Hematopoietic multipotent progenitor cell treated with erythropoietin and hydrocortisone succinate and interleukin-3 and kit ligand, for 6 days (in vitro differentiated cells): ENCODE measurements at places on chromosomes 3 and 15.

GRCh38 chr3:140273542-140274195 lies 338.7 kb downstream of the CLSTN2 start:
- no peak for DNase-seq

- DNase-seq: no peak
These were observed 77.0 kb downstream of the KLF13 start for GRCh38 chr15:31403606-31404005.

DNA sequence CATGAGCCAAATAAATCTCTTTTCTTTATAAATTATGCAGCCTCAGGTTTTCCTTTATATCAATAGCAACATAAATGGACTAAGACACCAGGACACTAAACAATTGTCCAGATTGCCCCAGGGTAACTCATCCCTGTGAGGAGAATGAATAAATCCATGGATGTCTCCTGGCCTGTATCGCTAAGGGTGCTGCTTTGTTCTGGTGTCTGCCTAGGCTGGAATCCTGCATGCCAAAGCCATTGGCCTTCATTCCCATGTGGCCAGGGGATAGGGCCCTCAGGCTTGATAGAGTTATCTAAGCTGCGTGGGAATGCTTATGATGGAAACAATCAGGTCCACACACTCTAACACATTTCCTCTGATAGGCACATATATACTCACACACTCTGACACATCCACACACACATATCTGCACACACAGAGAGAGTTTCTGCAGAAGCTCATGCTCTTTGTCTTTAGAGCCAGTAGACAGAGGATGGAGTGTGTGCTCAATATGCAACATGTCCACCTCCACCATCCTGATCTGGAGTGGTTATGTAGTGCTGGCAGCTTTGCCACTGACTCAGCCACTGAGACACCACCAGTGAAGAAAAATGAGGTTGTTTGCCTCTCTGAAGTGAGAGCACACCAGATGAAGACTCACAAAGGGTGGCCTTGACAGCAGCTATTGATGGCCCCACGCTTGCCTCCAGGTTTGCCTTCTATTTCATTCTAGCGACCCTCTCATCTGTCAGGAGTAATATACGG lies 24.0 kb upstream of the DGKG start:
- DNase-seq: no peak

DNA sequence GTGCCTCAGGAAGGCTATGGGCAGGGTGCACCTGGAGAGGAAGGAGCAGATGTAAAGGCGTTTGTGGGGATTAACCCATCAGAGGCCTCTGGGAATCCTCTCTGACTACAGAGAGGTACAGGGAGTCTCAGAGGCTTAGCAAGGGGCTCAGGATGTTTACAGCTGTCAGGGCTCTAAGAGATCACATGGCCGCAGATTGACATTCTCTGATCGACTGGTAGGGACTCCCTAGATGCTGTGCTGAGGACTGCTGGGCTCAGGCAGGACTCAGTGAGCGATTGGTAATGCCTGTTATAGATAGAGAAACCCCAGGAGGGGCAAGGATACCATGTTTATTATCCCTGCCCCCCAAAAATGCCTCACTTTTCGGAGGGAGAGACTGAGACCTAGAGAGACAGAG lies 103.5 kb downstream of the CORO2B start:
- no peak for DNase-seq

DNA sequence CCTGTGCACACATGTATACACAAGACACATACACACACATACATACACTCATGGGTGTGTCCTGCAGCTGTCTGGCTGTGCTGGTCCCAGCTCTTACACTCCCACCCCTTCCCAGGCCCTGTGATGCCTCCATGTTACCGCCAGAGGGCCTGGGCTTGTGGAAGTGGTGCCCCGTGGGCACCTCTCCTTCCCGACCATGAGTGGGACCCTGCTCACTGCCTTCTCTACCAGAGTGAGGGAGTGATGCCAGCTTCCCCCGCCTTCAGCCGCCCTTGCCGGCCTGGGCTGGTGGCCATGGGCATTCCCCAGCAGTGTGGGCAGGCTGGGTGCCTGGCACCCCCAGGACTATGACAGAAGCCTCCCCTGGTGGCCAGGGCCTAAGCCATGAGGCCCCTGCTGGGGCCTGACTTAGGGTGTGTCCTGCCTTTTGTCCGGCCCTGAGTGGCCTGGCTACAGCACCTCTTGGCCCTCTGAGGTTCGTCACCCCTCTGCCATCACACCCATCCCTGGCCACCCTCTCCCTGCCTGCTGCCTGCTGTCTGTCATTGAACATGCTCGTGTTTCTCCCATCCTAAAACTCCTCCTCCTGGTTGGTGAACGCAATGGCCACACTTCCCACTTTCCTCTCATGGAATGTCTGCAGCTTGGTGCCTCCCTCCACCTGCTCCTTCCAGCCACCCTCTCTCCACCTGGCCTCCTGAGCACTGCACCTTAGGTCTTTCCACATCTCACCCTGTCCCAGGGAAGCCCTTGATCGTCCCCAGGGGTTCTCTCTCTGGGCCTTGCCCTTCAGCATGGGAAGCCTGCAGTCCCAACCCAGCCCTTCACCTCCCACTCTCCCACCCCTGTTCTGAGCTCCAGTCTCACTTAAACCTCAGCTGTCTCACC lies 14.6 kb downstream of the HDAC11 start:
- DNase-seq: peak; percentile 69

- DNase-seq: peak; percentile 71
These were observed 148.4 kb downstream of the TNIK start for GRCh38 chr3:171311784-171312183.

DNA sequence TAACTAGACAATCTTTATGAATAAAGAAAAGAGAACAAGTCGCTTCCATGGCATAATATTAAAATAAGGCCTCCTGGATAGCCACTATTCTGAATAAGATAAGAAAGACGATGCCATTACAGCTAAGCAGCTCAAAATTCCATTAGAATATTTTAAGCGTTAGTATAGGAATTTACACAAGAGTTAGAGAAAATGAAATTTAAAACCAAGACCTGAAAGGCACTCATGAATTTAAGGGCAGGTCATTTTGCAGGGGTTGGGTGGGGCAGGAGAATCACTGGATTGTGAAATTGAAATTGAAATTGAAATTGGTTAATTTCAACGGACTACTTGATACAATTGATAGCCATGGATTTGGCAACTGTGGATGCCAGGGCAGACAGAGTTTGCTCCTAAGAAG lies 91.8 kb upstream of the GOLGA8J start:
- no peak for DNase-seq

DNA sequence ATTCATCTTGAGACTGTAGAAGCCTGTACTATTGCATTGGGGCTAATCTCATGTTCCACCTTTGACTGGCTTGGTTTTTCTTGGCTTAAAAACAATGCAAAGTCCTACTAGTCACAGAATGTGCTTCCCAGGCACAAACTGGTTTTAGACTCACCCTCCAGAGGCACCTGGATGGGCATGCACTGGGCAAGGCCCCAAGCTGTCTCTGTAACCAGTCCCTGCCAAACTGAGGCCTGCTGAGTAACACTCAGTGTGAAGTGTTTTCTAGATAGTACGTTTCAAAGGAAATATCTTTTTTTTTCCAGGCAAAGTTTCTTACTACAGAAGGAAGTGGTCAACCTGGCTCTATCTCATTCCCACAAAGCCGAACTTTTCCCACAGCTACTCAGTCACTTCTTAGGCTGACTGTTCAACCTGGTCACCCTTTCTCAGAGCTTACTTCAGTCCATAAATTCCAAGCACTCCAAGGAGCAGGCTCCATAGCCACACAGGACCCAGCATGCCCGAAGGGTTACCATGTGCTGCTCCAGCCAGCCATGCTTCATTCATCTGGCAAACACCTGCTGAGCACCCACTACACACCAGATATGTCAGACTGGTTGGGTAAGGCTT lies 57.4 kb downstream of the NPTN start:
- DNase-seq: no peak

GRCh38 chr15:56524915-56525314 lies 60.0 kb upstream of the MNS1 start:
- DNase-seq: no peak

GRCh38 chr15:31477851-31478701 lies 151.4 kb downstream of the KLF13 start:
- DNase-seq: no peak

DNA sequence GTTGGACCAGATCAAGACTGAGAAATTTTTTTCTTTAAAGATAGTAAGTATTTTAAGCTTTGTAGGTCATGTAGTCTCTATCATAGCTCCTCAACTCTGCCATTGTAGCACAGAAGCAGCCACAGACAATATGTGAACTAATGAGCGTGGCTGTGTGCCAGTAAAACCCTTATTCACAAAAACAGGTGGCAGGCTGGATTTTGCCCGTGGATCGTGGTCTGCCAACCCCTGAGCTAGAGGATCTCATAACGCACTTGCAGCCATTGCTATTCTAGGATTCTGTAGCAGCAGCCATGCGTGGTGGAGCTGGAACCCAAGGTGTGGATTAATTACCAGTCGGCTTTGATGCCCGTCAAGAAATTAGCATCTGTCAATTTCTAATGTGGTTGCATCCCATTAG lies 68.7 kb upstream of the PLXNA1 start:
- DNase-seq: no peak

DNA sequence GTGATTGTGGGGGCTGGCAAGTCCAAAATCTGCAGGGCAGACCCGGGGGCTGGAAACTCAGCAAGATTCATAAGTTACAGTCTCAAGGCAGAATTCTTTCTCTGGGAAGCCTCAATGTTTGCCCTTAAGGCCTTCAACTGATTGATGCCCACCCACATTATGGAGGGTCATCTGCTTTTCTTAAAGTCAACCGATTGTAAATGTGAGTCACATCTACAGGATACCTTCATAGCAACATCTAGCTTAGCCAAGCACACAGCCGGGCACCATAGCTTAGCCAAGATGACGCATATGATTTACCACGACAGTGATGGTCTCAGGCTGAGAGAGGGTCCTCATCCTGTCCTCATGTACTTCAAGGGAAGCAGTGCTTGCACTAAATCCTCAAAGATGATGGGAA lies 43.5 kb downstream of the IDH2 start:
- no peak for DNase-seq

DNA sequence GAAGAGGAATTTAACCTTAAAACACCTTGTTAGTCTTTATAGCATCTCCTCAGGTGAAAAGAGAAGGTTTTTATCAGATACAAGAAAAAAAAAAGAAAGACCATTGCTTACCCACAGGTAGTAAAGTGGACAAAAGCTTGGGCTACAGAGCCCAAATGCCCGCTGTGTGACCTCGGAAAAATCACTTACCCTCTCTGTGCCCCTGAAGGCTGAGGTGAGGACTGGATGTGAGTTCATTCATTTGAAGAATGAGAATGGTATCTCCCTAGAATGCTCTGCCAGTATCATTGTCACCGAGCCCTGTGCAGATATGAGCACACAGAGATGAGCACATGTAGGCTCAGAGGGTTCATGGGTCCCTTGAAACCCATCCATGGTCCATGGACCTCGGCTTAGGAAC lies 17.6 kb upstream of the FAM240A start:
- no peak for DNase-seq

DNA sequence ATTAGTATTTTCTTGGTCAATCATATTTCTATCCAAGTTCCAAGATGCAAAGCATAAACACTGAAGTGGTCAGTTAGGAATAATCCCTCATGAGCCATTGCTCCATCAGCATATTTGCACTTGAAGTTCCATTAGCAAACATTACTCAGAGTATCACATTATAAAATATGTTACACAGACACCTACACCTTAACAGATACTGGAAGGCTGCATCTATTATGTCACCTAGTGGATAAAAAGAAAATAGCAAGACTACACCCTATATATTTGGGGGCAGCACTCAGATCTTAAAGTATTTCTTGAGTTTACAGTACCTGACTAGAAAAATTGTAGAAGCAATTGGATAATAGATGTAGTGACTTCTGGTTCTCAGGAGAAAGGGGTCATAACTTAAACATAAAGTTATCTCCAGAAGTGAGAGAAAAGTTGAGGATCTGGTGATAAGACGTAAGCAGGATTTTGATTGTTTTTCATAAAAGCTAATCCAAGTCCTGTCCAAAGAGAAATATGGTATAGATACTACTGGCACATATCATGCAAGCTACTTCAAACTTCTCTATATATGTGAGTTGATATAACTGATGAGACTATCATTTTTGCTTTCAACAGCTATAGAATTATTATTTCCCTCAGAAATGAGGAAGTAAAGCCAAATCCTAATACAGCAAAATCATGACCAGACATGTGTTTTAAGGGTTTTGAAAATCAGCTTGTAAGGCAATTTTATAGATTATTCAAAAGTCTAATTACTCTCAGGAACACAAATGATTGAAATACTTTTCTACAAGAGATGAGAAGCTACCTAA lies 422.2 kb downstream of the GBE1 start:
- DNase-seq: peak; percentile 55

GRCh38 chr3:177827511-177828207 lies 630.4 kb upstream of the TBL1XR1 start:
- DNase-seq: no peak

DNA sequence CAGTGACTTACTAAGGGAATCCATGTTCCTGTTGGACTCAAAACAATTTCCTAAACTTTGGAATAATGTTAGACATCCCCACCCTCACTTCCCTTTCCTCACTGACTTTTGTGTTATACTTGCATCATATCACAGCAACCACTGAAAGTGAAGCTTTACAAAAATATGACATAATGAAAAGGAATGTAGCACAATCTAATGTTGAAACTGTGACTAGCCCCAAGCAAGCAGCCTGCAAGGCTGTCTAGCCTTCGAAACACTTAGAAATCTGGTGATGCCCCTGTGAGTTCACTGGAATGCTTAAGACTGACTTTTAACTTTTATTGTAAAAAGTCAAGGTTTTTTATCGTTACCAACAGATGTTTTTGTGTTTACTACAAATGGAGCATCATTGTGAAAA lies 203.7 kb upstream of the ZNF385D start:
- DNase-seq: no peak

- DNase-seq: no peak
These were observed 13.1 kb upstream of the SKOR1 start for GRCh38 chr15:67812241-67812644.

- DNase-seq: no peak
These were observed 32.2 kb upstream of the MUC13 start for GRCh38 chr3:124966521-124967445.
